Astrocyte of the hippocampus (primary cell): ENCODE measurements at places on chromosomes 11 and 22.

DNA sequence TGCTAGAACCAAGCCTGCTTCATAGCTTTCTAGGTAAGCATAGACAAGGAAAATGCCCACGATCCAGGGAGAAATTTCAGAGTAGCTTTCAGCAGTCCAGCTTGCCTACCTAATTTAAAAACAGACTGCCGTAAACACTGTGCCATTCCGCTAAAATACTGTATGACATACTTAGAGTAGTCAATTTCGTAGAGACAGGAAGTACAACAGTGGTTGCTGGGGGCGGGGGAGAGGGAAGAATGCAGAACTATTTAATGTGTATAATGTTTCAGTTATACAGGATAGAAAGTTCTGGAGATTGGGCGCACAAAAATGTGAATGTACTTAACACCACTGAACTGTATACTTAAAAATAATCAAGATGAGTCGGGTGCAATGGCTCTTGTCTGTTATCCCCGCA, 56.7 kb downstream of the C11orf58 start:
- no peak for DNase-seq

- DNase-seq: peak; percentile 97
Observed at GRCh38 chr11:86743223-86744118, 56.9 kb upstream of the PRSS23 start.

DNA sequence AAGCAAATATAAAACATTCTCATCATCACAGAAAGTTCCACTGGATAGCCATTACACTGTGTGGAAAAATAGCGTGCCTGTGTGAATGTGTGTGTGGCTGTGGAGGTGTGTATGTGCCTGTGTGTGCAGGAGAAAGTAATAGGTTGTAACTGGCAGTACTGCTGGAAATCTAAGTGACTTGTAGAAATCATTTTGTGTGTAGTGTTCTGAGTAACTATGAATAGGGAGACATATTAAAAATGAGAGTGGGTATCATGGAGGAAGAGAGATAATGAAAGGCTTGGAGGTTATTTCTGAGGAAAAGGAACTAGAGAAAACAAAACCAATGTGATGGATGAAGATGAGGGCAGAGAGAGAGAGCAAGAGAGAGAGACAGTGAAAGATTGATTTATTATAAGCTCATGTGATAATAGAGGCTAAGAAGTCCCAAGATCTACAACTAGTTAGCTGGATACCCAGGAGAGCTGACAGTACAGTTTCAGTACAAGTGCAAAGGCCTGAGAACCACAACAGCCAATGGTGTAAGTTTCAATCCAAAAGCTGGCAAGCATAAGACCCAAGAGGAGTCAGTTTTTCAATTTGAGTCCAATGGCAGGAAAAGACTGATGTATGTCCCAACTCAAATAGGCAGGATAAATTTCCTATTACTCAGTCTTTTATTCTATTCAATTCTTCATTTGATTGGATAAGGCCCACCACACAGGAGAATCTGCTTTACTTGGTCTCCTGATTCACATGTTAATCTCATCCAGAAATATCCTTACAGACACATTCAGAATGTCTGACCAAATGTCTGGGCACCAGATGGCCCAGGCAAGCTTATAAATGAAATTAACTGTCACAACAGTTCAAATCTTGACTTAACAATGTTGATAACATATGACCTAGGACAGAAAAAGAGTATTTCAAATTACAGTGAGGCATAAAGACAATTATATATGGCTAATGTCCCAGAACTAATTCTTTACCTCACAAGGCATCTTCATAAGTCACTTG, 14.9 kb downstream of the KBTBD3 start:
- no peak for DNase-seq

- DNase-seq: peak; percentile 12
Observed at GRCh38 chr11:27795955-27796861, 96.0 kb upstream of the BDNF start.

DNA sequence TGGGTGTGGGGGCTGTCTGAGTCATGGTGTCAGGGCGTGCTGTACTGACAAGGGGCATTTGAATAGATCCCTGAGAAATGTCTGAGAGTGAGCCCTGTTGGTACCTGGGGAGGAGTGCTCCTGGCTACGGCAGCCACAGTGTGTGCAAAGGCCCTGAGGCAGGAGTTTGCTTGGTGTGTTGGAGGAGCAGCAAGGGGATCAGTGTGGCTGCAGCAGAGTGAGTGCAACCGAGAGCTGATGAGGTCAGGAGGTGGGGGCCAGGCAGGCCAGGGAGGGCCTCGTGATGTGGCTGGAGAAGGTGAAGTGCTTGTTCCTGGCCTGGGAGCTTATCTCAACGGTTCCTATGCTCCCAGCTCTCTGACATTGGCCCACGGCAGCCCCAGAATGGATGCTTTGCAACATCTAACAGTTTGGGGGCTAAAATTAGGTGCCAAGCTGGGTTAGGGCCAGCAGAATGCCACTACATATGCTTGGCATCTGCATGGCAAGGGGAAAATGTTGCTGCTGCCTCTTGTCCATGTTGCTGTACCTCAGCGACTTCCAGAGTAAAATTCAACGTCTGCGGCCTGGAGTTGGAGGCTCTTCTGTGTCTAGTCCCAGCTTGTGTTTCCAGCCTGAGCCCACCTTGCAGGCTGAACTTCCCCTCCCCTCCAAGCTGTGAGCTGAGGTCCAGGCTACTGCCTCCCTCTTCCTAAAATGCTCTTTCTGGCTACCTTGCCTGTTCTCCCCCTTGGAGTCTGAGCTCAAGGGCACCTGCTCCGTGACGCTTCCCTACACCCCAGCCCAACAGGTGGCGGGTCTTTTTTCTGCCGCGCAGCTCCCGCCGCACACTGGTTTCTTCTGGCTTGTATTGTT, 48.2 kb upstream of the MYEOV start:
- DNase-seq: no peak
